GM23248 (cell line): ENCODE measurements at places on chromosomes 12 and 14. TPM values are rescaled to one million over a fixed set of nuclear protein-coding genes. Genes with fewer than 3 reads are reported as not detected.

DNA sequence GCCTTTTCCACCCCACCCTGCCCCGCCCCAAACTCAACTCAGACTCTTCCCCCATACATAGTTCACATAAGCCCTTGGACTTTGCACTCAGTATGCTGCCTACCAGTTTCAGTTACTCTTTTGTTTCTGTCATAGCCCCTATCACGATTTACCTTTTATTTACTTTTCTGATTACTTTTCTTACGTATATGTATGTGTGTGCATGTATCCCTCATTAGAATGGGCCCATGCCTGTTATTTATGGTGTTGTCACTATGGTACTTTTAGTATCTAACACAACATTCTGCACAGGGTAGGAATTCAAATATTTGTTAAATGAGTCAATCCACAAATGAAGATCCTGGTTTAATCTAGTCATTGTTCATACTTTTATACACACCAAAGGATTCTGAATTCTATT lies 16.5 kb upstream of the LUM start:
- no peaks in the 10 kb centered on the region for H3K36me3 ChIP-seq
- peaks cover 50% of the 10 kb centered on the region for H3K4me1 ChIP-seq

TSHR gene
- polyA plus RNA-seq = not detected in 2 replicates

DNA sequence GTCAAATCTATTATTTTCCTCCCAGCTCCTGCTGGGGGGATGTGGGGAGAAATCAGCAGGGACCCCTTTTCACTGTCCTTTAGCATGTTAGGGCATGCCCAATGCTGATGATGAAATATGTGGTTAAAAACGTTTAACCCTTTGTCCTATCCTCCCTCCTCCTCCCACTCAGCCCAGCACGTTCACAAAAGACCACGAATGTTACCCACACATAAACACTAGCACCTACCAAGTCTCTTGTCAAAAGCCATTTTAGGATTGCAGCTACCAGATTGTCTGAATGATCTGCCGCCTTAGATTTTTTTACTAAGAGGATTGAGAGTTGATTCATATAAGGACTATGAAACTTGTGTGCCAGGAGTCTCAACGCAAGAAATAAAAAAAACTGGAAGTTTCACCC lies 70.4 kb downstream of the TBK1 start:
- H3K4me1 ChIP-seq = peaks cover 25% of the 10 kb centered on the region
- DNase-seq = peak; percentile 73

GRCh38 chr14:98564006-98564405 lies 708.0 kb downstream of the BCL11B start:
- H3K4me3 ChIP-seq = no peak overlapping the region
- no peaks in the 10 kb centered on the region for H3K36me3 ChIP-seq
- DNase-seq = no peak
- no peaks in the 10 kb centered on the region for H3K4me1 ChIP-seq
- no peak overlapping the region for H3K27ac ChIP-seq

GRCh38 chr12:6869049-6870021 lies 2.0 kb downstream of the TPI1 start:
- H3K27ac ChIP-seq = peak overlapping the region; percentile 68
- no peaks in the 10 kb centered on the region for H3K27me3 ChIP-seq
- H3K4me3 ChIP-seq = peak overlapping the region; percentile 99

KIF26A gene
- not detected in 2 replicates for polyA plus RNA-seq

CAPZA3 gene
- polyA plus RNA-seq = not detected in 2 replicates

- H3K27me3 ChIP-seq = no peaks in the 10 kb centered on the region
- no peaks in the 10 kb centered on the region for H3K36me3 ChIP-seq
- no peak overlapping the region for H3K4me3 ChIP-seq
- no peak for DNase-seq
These were observed 497.1 kb upstream of the RPL10L start for GRCh38 chr14:47148686-47149085.

ANKS1B gene
- polyA plus RNA-seq = not detected in 2 replicates

- H3K27ac ChIP-seq = no peak overlapping the region
- no peaks in the 10 kb centered on the region for H3K4me1 ChIP-seq
- no peak overlapping the region for H3K4me3 ChIP-seq
- DNase-seq = no peak
- H3K36me3 ChIP-seq = no peaks in the 10 kb centered on the region
These were observed 30.3 kb downstream of the DIO3 start for GRCh38 chr14:101591582-101591981.

- H3K4me3 ChIP-seq = no peak overlapping the region
- H3K27me3 ChIP-seq = no peaks in the 10 kb centered on the region; the same call in 1 of the 2 replicates
- no peak overlapping the region for H3K27ac ChIP-seq
- no peaks in the 10 kb centered on the region for H3K4me1 ChIP-seq
- peak; percentile 33 for DNase-seq
These were observed 48.5 kb upstream of the ARHGAP5 start for GRCh38 chr14:32028599-32028998.

ENDOU gene
- polyA plus RNA-seq = 0.10 TPM in 1 of 2 replicates, not detected in the other

RALGAPA1 gene
- 7.5 and 9.5 TPM in 2 replicates for polyA plus RNA-seq

- no peak overlapping the region for H3K4me3 ChIP-seq
- DNase-seq = peak; percentile 31
- no peaks in the 10 kb centered on the region for H3K27me3 ChIP-seq
- no peak overlapping the region for H3K27ac ChIP-seq
These were observed 68.2 kb downstream of the KSR2 start for GRCh38 chr12:117900561-117900960.

GRCh38 chr12:4526923-4527546 lies 11.7 kb upstream of the RAD51AP1 start:
- H3K36me3 ChIP-seq = peaks cover 15% of the 10 kb centered on the region
- no peak overlapping the region for H3K27ac ChIP-seq
- peak; percentile 49 for DNase-seq

DNA sequence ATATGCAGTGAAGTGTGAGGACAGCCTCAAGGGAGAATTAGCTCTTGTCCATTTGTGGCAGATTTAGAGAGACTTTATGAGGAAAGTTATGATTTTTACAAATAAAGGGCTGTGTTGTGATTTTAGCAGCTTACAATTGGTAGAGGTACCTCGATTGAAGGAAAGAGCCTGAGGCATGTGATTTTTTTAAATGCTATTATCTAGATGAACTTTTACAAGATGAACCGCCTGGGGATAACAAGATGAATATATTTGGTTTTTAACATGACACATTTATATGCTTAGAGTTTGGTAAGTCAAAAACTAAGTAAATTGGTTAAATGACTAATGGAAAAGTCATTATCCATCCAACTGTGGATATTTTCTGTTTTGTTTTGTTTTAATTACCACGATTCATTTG lies 52.6 kb downstream of the AEBP2 start:
- no peaks in the 10 kb centered on the region for H3K27me3 ChIP-seq
- H3K27ac ChIP-seq = no peak overlapping the region
- H3K4me1 ChIP-seq = peaks cover 6% of the 10 kb centered on the region; the same call in 1 of the 2 replicates
- peak; percentile 9 for DNase-seq
- H3K4me3 ChIP-seq = no peak overlapping the region
- peaks cover 8% of the 10 kb centered on the region for H3K36me3 ChIP-seq

TPPP2 gene
- not detected in 2 replicates for polyA plus RNA-seq

- H3K27me3 ChIP-seq = no peaks in the 10 kb centered on the region
- peaks cover 74% of the 10 kb centered on the region for H3K4me1 ChIP-seq
- H3K36me3 ChIP-seq = peaks cover under 1% of the 10 kb centered on the region; the same call in 1 of the 2 replicates
These were observed 4.8 kb downstream of the IFFO1 start for GRCh38 chr12:6551063-6551461.

DNA sequence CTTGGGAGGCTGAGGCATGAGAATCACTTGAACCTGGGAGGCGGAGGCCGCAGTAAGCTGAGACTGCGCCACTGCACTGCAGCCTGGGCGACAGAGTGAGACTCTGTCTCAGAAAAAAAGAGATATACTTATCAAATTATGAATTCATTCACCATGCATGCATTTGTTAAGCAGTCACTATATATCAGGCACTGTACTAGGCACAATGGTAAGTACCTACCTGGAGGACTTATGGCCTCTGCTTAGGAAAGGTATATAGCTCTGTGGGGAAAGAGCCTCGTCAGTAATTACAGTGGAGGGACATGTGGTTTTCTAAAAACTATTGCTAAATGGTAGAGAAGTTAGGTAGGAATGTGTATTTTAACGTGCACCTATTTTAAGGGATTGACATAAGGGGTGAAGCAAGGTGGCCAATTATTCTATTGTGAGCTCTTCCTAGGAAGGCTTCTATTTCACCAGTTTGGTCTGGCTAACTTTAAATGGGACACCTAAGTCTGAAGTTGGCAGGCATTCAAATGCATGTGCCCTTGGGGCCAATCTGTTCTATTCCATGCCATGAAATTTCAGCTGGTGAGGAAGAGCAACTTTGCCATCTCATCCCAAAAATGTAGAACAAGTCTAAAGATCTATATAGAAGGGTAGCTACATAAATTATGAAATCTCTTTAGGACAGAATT lies 15.0 kb downstream of the TCP11L2 start:
- peaks cover 39% of the 10 kb centered on the region for H3K36me3 ChIP-seq
- H3K4me3 ChIP-seq = no peak overlapping the region
- H3K27ac ChIP-seq = no peak overlapping the region
- no peak for DNase-seq
- H3K27me3 ChIP-seq = no peaks in the 10 kb centered on the region

DNA sequence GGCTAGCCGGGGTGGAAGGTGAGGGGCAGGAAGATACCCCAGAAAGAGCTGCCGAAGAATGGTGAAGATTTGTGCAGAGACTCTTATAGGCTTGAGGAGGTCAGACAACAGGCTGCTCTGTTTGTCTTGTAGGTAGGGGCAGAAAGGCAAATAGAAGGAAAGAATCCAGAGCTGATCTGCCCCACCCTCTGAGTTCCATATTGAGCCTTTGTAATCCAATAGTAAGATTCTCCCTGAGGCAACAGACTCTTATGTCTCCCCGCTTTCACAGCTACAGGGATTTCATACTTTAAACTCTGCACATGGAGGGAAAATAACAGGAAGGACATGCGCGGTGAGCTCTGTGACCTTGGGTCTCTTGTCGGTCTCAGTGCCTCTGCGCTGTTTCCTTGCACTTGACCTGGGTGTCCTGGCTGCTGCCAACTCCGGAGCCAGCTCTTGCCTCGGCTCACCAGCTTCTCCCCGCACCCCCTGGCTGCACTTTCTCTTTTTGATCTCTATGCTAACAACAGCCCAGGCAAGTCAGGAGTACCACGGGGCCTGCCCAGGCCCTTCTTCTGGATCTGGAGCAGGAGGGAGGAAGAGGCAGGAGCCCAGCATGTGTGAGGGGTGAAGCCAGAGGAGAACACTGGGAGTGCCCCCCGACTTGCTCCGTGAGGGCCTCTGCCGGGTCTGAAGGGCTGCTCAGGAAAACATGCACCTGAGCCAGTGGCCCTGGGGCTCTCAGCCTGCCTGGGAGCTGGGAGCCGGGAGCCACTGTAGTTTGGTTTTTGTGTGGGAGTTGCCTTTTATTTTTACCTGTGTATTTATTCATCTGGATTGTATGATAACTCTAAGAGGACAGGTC lies 75.8 kb downstream of the PPP1R36 start:
- no peak overlapping the region for H3K27ac ChIP-seq
- no peaks in the 10 kb centered on the region for H3K27me3 ChIP-seq
- peaks cover 17% of the 10 kb centered on the region for H3K4me1 ChIP-seq
- H3K36me3 ChIP-seq = no peaks in the 10 kb centered on the region

DNA sequence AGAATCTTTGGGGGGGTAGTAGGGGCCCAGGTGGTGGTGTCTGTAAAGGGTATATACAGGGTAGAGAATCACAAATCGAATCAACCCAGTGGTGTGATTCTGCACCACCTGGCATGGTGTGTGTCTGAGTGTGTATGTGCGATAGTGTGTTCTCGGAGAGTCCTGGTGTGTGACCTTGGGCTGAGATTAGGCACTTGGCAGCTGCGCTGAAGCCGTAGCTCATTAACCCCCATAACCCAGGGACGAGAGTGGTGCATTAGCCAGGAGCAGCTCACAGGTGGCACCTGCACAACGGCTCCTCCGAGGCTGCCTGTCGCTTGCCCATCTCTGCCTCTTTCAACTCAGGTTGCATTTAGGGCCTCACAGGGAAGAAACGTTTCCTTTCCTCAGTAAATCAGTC lies 15.6 kb upstream of the TESC start:
- no peaks in the 10 kb centered on the region for H3K36me3 ChIP-seq
- no peak overlapping the region for H3K4me3 ChIP-seq
- H3K4me1 ChIP-seq = no peaks in the 10 kb centered on the region
- H3K27me3 ChIP-seq = no peaks in the 10 kb centered on the region; the same call in none of the 2 replicates

- H3K36me3 ChIP-seq = no peaks in the 10 kb centered on the region
- no peak overlapping the region for H3K27ac ChIP-seq
- no peaks in the 10 kb centered on the region for H3K4me1 ChIP-seq
- H3K4me3 ChIP-seq = no peak overlapping the region
These were observed 197.5 kb downstream of the NOVA1 start for GRCh38 chr14:26400373-26400772.

RABGGTA gene
- polyA plus RNA-seq = 29.3 and 30.5 TPM in 2 replicates

CCDC197 gene
- polyA plus RNA-seq = not detected in 2 replicates

DNA sequence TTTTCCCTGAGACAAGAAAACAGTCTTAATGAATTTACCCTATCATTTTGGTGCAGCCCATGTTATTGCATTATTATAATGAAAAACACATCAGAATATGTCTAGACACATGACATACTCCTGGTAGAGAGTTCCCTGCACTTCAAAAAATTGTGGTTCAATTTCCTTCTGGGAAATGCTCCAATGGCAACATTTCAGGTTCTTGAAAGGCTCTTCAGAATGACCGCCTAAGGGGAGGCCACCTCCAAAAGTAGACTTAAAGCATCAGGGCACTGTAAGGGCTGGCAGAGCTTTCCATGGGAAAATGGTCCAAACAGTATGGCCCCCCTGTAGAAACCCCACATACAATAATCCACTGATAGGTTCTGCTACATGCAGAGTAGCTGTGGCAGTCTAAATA lies 110.7 kb downstream of the SLC25A21 start:
- H3K4me1 ChIP-seq = peaks cover 10% of the 10 kb centered on the region; the same call in 1 of the 2 replicates
- no peaks in the 10 kb centered on the region for H3K27me3 ChIP-seq
- DNase-seq = no peak
- H3K4me3 ChIP-seq = no peak overlapping the region
- no peak overlapping the region for H3K27ac ChIP-seq

STYX gene
- 21.7 and 23.0 TPM in 2 replicates for polyA plus RNA-seq

- DNase-seq = peak; percentile 73
- no peaks in the 10 kb centered on the region for H3K27me3 ChIP-seq
- no peaks in the 10 kb centered on the region for H3K4me1 ChIP-seq
These were observed 48.8 kb upstream of the SLCO1C1 start for GRCh38 chr12:20646239-20646827.

DNA sequence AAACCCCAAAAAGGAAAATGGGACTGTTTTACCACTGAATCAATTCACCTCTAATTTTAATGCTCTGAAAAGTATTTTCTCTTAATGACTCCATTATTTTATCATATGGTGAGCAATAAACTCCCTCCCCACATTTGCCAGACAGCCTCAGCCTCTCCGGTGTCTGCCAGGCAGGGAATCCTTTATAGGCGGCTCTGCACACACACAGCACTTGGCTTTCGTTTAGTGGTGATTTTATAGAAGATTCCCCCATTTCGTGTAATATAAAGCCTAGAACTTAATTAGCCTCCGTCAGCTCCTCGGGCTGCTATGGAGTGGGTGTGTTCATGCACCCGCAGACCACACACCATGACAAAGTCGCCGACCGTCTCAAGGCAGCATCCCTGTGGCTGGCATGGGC lies 10.1 kb upstream of the C14orf180 start:
- peaks cover 10% of the 10 kb centered on the region for H3K27me3 ChIP-seq
- no peak overlapping the region for H3K27ac ChIP-seq
- no peak for DNase-seq
